ENCODE measurements at places on chromosomes 4 and X. TPM values are rescaled to one million over a fixed set of nuclear protein-coding genes. Genes with fewer than 3 reads are reported as not detected.

DNA sequence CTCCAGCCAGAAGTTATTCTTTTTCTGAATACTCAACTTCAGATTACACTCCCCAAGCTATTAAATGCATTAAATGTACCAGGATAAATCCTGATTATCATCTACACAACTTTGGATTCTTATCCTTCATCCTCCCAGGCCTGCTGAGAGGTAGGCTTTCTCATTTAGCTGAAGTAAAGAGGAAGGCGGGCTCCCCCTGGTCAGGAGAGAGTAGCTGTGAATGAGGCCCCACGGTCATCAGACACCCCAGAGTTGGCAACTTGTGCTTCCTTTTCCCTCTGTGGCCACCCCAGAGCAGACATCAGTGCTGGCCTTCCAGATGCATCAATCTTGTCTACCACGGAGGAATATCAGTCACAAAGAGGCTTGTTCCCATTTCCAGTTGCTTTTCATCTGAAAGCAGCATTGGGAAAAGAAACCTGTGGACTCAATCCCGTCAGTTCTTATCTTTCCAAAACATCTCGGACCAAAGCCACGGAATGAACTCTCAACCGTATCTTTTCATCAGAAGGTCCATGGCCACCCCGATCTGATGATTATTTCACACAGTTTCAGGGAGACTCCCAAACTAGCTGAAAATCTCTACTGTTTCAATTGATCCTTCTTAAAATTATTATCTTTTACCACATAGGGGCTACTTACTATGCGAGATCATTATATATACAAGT, 79.2 kb downstream of the FBXO8 start:
- H3K36me3 ChIP-seq: no peaks in the 10 kb centered on the region
- no peak overlapping the region for H3K4me3 ChIP-seq
- DNase-seq: no peak
- H3K27me3 ChIP-seq: peaks cover 64% of the 10 kb centered on the region
- H3K27ac ChIP-seq: no peak overlapping the region

Gene FAM149A
- total RNA-seq: 1.3 TPM

DNA sequence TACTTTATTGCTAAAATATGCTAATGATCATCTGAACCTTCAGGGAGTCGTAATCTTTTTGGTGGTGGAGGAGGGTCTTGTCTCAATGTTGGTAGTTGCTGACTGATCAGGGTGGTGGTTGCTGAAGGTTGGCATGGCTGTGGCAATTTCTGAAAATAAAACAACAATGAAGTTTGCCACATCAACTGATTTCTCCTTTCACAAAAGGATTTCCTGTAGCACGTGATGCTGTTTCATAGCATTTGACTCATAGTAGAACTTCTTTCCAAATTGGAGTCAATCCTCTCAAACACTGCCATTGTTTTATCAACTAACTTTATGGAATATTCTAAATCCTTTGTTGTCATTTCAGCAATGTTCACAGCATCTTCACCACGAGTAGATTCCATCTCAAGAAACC, 19.3 kb downstream of the DDIT4L start:
- no peaks in the 10 kb centered on the region for H3K27me3 ChIP-seq
- DNase-seq: no peak
- peaks cover 7% of the 10 kb centered on the region for H3K4me1 ChIP-seq
- H3K36me3 ChIP-seq: no peaks in the 10 kb centered on the region
- no peak overlapping the region for H3K4me3 ChIP-seq
- no peak overlapping the region for H3K27ac ChIP-seq

DNA sequence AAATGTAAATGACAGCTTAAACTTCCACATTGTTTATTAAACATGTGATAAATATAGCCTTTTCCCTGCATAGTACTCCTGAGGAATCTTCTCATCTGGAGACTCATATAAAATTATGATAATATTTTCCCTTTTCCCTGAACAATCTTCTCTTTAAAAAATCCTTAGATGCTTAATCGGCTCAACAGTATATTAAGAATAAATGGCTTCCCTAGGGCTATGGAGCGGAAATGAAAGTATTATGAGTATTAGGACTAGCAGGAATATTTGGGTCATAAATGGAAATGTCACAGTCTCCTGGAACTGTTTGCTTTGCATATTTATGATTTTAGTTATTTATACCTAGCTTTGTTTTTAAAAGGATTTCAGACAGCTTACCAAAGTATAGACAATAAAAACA, 200.7 kb upstream of the PDE5A start:
- no peaks in the 10 kb centered on the region for H3K4me1 ChIP-seq
- no peaks in the 10 kb centered on the region for H3K36me3 ChIP-seq
- no peak for DNase-seq
- no peak overlapping the region for H3K27ac ChIP-seq

GRCh38 chr4:13525606-13526281, 18.6 kb downstream of the NKX3-2 start:
- H3K4me3 ChIP-seq: no peak overlapping the region
- H3K4me1 ChIP-seq: no peaks in the 10 kb centered on the region
- H3K36me3 ChIP-seq: no peaks in the 10 kb centered on the region
- no peaks in the 10 kb centered on the region for H3K27me3 ChIP-seq

Gene TMEM255A
- total RNA-seq: not detected
